AG08395 (cell line): ENCODE measurements at places on chromosomes 2 and 18.

- no peak for DNase-seq
These were observed 1311.7 kb upstream of the SLC39A10 start for GRCh38 chr2:194345347-194345746.

GRCh38 chr2:196336715-196337114 is 165.3 kb upstream of the STK17B start:
- no peak for DNase-seq

GRCh38 chr2:16765356-16765755 is 99.7 kb upstream of the CYRIA start:
- DNase-seq, result no peak

DNA sequence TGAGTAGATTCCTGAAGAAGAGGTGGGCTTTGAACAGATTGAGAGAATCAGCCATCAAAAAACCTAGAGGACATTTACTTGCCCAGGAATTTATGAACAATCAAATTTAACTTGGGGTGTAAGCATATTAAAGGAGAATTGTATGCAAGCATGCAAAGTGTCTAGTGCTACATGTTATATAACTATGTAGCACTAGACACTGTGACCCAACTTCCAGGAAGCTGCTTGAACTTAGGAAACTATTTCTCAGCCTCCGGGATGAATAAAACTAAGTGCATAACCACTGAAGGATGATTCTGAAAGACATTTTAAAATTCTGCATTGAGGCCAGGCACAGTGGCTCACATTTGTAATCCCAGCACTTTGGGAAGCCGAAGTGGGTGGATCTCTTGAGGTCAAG is 12.4 kb downstream of the MFF start:
- no peak for DNase-seq
